Astrocyte of the spinal cord (primary cell): ENCODE measurements at places on chromosomes 13 and 19.

DNA sequence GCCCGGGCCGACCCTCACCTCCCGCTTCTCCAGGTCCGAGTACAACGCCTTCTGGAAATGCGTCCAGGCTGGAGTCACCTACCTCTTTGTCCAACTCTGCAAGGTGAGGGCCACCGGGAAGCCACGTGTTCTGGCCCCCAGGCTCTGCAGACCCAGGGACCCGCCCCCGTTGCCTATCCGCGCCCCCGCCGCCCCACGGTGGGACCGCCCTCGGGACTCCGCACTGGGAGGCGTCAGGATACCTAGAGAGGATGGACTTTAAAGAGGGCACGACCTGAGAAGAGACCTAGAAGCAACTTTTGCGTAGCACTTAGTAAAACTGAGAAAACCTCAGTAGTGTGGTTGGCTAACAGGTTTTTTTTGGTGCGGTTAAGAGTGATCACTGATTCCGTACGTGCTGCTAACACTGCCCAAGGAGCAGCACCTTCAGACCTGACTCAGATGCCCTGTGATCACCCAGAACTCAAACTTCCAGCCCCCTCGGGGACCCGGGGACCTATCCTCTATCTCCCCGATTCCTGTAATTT is 492 bp downstream of the TMEM147 start:
- DNase-seq: no peak

- DNase-seq: peak; percentile 41
Measured at GRCh38 chr13:43331672-43332071, 308.3 kb downstream of the DNAJC15 start.

DNA sequence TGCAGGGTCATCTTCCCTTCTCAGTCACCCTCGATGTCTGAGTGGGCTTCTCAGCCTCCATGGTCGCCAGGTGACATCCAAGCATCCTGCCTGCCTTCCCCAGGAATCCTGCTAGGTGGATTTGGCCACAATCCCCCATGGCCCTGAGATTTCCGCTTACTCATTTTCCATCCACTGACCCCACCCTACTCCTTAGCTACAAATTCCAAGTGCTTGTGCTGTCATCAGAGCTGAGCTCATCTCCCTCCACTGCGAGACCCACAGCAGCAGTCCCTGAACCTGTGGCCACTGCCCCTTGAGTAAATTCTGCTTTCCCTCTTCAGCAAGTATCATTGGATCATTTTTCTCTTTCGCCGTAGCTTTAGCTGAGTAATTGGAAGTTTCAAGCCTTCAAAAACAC is 90.5 kb upstream of the ANKRD10 start:
- peak; percentile 73 for DNase-seq

GRCh38 chr13:99267927-99268326 is 9.7 kb upstream of the GPR18 start:
- DNase-seq: no peak

DNA sequence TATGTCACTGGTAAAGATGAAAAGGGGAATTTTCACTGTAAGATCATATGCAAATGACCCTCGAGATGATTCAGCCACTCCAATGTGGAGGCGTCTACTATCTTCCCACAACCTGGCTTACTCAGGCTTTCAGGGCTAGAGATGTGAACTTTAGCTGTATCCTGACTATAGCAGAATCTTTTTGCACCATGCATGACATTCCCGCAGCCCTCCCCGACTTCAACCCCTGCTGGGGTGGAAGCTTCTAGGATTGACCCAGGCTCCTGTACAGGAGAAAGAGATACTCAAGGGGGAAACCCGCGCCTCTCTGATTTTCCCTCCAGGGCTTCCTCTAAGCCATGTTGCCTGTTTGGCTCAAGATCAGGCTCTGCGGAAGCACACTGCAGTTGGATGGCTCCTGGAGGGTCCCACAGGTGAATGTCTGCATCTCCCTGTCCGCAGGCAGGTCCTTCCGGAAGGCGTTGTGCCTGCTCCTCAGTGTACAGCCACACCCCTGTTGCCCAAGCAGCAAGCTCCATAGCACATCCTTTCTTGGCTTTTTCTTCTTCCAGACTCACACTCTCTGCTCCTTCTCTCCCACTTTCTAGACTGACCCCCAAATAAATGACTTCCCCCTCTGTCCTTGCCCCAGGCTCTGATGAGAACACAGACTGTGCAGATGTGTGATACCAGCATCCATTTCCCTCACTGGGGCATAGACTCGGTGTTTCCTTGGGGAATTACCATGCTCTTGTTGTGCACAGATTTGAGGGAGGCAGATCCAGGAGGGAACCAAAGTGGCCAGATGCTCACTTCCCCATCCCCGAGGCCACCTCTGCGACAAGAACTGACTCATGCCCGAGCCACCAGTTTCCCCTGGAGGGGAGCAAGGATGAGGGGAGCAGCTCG is 29.1 kb upstream of the POP4 start:
- DNase-seq: no peak

DNA sequence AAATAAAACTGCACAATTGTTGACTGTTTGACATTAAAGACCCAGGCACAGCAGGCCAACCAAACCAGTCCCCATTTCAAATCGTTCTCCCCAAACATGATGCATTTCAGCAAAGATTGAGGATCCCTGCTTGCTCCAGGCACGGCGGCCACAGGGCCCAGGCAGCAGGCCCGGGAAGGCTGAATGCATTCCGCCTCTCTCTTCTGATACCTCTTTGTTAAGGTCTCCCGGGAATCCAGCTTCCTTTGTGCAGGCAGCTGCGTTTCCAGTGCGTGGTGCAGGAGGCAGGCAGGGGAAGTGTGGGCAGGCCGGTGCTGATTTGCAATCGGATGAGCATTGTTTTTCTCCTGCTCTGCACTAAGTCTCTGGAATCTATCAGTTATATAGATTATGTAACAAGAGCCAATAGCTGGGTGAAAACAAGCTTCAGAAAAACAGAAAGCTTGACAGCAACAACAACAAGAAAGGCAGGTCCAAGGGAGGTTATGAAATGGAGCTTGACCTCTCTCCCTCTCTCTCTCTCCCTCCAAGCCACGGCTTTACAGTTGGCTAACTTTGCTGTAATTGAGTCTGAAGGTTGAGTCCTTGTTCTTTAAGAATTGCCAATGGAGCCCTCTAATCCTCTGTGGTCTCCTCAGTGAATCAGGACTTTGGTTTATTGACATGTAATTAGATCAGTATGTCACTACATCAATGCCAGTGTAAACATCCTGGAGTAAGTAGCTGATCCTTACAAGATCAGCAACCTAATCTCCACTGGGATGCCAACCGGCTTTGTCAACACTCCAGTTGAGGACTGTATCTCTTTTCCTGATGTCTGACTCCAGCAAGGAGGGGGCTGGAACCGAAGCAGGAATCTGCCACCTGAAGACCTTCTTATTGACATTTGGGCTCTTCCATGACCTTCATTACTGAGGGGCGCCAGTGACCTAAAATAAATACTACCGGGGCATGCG is 338.0 kb downstream of the TEX29 start:
- no peak for DNase-seq

DNA sequence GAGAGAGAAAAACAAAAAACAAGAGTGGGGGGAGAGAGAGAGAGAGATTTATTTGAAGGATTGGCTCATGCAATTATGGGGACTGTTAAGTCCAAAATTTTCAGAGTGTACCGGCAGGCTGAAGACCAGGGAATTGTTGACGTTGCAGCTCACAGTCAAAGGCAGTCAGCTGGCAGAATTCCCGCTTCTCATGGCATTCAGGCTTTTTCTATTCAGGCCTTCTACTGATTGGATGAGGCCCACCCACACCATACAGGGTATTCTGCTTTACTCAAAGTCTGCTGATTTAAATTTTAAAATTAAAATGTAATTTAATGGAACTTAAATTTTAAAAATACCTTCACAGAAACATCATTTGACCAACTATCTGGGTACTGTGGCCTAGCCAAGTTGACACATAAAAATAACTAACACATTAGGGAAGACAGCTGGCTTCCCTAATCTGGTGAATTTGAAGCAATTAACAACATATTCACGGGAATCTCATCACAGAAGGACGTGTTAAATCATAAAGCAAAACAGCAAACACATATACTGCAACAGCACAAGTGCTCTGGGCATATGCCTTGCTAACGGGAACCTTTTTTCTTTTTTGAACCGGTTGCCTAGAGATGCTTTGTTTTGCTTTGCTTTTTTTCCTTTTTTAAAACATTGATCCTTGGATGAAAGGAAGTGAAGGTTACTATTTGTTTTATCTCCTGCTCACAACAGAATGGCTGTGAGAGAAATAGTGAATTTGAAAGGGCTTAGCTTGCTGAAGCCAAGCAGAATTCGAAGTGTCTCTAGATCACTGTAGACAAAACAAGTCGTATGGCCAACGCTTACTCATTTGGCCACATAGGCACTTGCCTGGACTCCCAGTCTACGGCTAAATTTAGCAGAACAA is 505.1 kb downstream of the IRS2 start:
- peak; percentile 35 for DNase-seq

GRCh38 chr19:13121551-13122274 is 3.6 kb downstream of the NACC1 start:
- no peak for DNase-seq

GRCh38 chr19:2343289-2343982 is 15.0 kb downstream of the SPPL2B start:
- DNase-seq: no peak

- no peak for DNase-seq
Measured at GRCh38 chr13:22287343-22287920, 616.6 kb downstream of the FGF9 start.

- DNase-seq: no peak
Measured at GRCh38 chr13:73952648-73953047, 181.6 kb downstream of the KLF12 start.

GRCh38 chr19:42048992-42049391 is 21.0 kb downstream of the GRIK5 start:
- no peak for DNase-seq

GRCh38 chr19:58123354-58123753 is 25.3 kb upstream of the ZSCAN18 start:
- no peak for DNase-seq

- DNase-seq: no peak
Measured at GRCh38 chr13:37479916-37480315, 118.7 kb downstream of the POSTN start.

- DNase-seq: peak; percentile 78
Measured at GRCh38 chr13:28475916-28476725, 18.8 kb downstream of the FLT1 start.

GRCh38 chr19:44746946-44747738 is 1.4 kb upstream of the BCL3 start:
- peak; percentile 97 for DNase-seq
